ENCODE measurements at places on chromosomes 3 and 15. TPM values are rescaled to one million over a fixed set of nuclear protein-coding genes. Genes with fewer than 3 reads are reported as not detected.

- DNase-seq = no peak
- H3K27me3 ChIP-seq = no peaks in the 10 kb centered on the region
- H3K4me1 ChIP-seq = no peaks in the 10 kb centered on the region
- no peak overlapping the region for H3K27ac ChIP-seq
- no peaks in the 10 kb centered on the region for H3K36me3 ChIP-seq
- no peak overlapping the region for H3K4me3 ChIP-seq
Observed at GRCh38 chr3:162119651-162120050, 623.0 kb downstream of the OTOL1 start.

GRCh38 chr15:59721411-59721810, 32.3 kb upstream of the BNIP2 start:
- H3K4me1 ChIP-seq = no peaks in the 10 kb centered on the region
- H3K27ac ChIP-seq = no peak overlapping the region
- peaks cover 2% of the 10 kb centered on the region for H3K27me3 ChIP-seq
- H3K4me3 ChIP-seq = no peak overlapping the region

DNA sequence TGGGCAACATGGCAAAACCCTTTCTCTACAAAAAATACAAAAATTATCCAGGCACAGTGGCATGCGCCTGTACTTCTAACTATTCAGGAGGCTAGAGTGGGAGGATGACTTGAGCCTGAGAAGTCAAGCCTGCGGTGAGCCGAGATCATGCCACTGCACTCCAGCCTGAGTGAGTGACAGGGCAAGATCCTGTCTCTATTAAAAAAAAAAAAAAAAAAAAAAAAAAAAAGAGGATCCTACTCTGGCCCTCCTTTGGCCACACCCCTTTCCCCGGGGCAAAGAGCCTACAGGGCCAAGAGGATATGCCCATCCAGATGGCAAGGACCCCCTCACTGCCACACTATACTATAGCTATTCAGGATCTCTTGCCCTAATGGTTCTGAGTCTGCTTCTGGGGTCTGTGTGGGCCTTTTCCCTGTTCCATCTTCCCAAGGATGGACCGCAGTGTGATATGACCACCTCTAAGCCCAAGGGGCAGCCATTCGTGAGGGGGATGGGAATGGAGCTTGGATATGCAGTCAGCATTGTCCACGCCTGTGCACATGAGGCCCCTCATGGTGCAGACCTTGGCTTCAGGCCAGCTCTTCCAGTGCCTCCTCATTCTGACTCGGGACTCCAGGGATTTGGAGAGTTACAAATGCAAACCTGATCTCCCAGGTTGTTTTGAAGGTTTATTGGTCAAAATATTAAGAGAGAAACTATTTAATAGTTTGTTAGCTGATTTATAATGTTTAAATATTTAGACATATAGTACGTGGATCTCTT, 7.3 kb downstream of the TYRO3 start:
- H3K4me1 ChIP-seq = peaks cover 49% of the 10 kb centered on the region
- DNase-seq = no peak
- no peak overlapping the region for H3K27ac ChIP-seq
- peaks cover 30% of the 10 kb centered on the region for H3K36me3 ChIP-seq

- peaks cover 3% of the 10 kb centered on the region for H3K36me3 ChIP-seq
- H3K4me1 ChIP-seq = no peaks in the 10 kb centered on the region
- no peaks in the 10 kb centered on the region for H3K27me3 ChIP-seq
- H3K27ac ChIP-seq = peak overlapping the region; percentile 98
- DNase-seq = peak; percentile 63
Observed at GRCh38 chr3:15795651-15796308, 2.0 kb downstream of the ANKRD28 start.

The GP9 gene
- polyA plus RNA-seq = 0.40 TPM

The STRIT1 gene
- 84.0 TPM for polyA plus RNA-seq

The MYZAP gene
- polyA plus RNA-seq = 4.4 TPM
